ENCODE measurements at places on chromosomes 12 and 14.

DNA sequence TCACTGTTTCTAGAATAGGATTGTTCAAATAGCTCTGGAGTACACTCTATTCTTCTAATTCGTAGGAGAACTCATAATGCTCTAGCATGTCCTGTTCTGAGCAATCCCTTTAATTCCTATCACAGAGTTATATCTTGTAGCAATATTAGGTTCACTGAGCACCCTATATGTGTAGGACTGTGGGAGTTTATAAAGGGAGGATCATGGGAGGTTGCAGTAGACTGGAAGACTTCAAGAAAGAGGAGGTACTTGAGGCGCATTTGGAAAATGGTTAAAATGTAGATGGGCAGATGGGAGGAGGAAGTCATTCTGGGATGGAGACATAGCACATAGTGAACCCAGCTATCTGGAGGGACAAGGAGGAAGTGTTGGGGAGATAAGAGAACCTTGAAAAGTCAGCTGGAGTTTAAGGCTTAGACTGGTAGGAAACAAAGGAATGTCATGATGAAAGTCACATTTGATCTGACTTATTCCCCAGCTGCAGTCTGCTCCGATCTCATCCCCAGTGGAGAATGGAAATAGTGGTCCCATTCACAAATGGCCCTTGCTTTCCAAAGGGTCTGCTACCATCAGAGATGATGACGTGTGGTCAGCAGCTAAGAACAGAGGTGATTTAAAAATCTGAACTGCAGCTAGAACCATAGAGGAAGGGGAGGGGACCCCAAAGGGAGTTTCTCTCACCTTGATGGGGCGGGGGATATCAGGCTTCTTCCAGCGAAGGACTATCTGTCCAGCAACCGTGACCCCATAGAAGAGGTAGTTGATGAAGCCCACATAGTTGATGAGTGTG is 10.1 kb upstream of the CEBPE start:
- DNase-seq = no peak

GRCh38 chr12:50613463-50613862 is 108.7 kb downstream of the DIP2B start:
- no peak for DNase-seq

GRCh38 chr12:75657831-75658230 is 146.4 kb upstream of the KRR1 start:
- no peak for DNase-seq

- DNase-seq = no peak
These were observed 193.4 kb upstream of the AMIGO2 start for GRCh38 chr12:47273191-47273626.

DNA sequence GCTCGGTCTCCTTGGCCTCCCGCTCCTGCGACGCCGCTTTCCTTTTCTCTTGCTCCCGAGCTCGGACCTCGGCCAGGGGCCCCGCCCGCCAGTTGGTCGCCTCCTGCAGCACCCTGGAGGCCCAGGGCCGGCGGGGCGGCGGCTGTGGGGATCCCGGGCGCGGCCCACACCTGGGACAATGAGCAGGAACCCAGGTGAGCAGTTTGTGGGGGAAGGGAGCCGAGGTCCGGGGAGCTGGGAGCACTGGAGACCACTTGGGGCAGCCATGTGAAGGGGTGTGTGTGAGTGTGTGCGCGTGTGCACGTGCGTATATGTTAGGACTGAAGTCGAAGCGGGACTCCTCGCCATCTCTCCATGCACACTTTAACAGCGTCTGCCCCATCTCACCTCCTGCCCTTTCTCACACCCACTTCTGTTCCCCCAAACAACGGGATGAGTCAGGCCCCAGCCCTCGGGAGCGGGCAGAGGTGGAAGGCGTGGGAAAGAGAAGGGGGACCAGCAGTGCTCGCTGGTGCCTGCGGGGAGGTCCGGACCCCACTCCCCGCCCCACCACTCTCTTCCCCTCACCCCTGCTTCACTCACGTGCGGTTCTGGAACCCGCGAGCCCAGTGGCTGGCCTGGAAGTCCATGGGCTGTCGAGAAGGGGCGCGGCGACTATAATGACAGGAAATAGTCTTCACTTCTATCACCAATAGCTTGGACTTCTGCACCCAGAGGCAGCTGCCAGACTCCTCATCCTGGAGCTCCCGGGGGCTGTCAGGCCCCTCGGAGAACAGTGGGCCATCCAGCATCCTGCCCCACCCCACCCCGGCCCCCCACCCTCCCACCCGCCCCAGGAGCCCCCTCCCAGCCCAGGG is 450 bp downstream of the DDN start:
- DNase-seq = peak; percentile 81

- DNase-seq = no peak
These were observed 30.2 kb upstream of the NPAS3 start for GRCh38 chr14:32908196-32909084.

All from DMS53 (cell line).